ENCODE measurements at places on chromosomes 5 and 9. TPM values are rescaled to one million over a fixed set of nuclear protein-coding genes. Genes with fewer than 3 reads are reported as not detected.

The TAF11L13 gene
- total RNA-seq = not detected

The ALDH1A1 gene
- 77.7 TPM for total RNA-seq

- no peak overlapping the region for H3K4me3 ChIP-seq
- no peaks in the 10 kb centered on the region for H3K4me1 ChIP-seq
- H3K36me3 ChIP-seq = no peaks in the 10 kb centered on the region
- no peaks in the 10 kb centered on the region for H3K27me3 ChIP-seq
- DNase-seq = no peak
- no peak overlapping the region for H3K27ac ChIP-seq
These were observed 430.1 kb upstream of the WWC1 start for GRCh38 chr5:167861129-167861927.

DNA sequence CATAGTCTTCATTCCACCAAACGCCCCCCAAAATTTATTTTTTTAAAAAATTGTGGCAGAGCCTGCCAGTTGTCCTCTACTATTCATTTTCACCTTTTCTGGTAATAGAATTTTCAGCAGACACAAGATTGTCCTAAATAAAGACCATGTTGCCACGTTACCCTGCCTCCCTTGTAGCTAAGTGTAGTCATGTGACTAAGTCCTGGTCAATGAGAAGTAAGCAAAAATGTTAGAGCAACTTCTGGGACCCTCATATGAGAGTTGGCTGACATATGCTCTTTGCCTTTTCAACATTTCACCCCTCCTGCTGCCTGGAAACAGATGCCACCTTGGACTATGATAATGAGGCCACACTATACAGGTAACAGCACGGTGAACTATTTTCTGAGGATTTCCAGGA, 203.1 kb downstream of the PIK3R1 start:
- peaks cover 23% of the 10 kb centered on the region for H3K4me1 ChIP-seq
- H3K27ac ChIP-seq = no peak overlapping the region
- H3K4me3 ChIP-seq = no peak overlapping the region
- no peak for DNase-seq

Measured in left lung (tissue), 14 donors.